ENCODE measurements at places on chromosomes 6 and 20.

GRCh38 chr6:131917318-131917717 lies 33.9 kb downstream of the CCN2 start:
- no peak for DNase-seq

GRCh38 chr6:106470811-106471210 lies 110.3 kb downstream of the CRYBG1 start:
- DNase-seq, result no peak

DNA sequence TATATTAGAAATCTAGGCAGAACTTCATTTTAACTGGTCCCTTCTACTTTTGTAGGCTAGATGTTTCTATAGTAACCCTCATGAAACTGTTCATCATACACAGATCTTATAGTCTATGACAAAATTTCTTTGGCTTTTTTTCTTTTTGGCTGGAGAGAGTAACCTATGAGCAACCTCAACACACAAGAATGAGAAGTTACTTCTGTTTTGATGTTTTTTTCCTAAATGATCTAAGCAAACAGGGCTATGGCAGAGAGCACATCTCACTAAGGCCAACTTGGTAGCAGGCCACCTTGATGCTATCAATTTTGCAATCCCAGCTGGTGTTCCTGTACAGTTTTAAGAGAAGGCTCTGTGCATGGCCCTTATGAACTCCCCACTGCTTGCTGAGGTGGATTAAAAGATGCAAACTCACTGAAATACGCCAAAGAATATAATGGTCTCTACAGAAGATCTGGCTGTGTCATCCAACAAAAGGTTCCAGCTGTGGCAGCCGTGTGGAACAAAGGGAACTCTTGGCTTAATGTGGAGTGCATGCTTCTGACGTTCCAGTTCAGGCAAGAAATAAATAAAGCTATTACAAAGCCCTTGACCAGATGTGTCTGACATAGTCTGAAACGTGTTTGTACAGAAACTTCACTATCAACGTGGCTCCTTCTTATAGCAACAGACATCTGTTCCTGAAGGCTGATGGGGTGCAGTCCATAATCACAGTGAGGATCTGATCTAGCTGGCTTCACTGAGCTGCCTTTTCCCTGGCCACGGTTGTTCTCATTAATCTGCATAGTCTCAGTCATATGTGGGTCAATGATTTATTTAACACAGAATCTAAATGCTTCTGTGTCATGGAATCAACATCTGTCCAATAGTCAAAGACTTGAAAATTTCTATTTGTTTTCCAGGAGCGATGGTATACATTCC lies 481.1 kb downstream of the BMP2 start:
- DNase-seq, result no peak

DNA sequence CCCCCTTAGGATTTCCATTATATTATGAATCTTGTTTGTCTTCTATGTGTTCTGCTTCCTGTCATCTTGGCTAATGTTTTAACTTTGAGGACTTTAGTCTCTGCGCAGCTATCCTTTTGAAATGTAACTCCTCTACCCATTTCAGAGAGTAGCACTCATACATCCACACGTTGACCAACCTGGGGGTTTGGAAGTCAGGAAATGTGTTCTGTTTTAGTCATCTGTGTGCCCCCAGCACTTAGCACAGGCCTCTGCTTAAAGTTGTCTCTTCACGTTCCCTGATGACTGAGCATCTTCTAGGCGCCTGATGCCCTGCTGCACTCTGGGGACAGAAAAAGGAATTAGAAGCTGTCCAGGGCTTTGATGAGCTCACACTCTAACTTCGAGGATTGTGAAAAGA lies 47.9 kb downstream of the HMGN3 start:
- no peak for DNase-seq

GRCh38 chr6:104603108-104603745 lies 256.5 kb downstream of the HACE1 start:
- no peak for DNase-seq

DNA sequence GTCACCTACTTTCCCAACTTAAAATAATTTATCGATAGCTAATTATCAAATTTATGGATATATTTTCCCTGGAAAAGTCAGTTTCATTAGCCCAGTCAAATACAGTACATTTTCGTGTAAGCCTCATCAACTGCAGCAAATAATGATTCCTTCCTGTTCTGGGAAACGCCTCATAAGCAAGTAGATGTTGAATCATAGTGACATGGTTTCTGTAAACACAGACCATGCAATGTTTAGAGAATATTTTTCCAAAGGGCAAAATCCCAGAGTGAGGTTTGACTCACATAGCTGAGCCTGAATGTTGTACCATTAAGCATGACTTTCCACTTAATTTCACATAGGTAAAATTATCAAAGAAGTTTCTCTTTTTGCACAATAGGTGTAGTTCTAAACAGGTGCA lies 16.7 kb upstream of the VNN1 start:
- peak; percentile 52 for DNase-seq

- DNase-seq, result no peak
These were observed 76.3 kb downstream of the SLC22A23 start for GRCh38 chr6:3380344-3381232.

- DNase-seq, result peak; percentile 86
These were observed 101.1 kb downstream of the SMLR1 start for GRCh38 chr6:130928158-130928912.

DNA sequence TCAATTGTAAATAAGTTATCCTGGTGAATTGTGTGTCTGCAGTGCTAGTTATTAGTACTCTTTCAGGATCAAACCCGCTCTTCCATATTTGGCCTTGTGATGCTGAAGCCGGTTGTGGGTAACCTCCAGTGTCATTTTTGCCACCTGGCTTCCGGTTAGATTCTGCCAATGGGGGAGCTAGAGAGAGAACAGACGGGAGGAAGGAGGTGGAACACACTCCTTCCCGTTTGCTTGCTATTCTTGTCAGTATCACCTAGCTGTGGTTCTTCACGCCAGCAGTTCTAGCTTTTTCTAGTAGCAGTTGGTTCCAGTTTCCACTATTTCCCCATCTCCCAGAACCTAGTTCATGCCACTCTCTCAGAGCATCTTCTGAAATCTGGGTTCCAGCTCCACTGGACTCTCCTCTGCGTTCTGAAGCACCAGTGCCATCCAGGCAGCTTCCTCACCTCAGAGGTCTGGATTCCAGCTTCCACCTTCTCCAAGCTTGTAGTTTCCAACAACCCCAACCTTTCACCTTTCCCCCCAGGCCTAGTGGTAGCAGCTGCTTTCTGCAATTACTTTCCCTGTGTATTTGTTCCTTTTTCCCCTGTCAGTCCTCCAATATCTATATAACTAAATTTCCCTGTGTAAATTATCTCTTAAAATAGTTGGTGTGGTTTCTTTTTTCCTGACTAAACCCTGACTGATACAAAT lies 46.9 kb upstream of the LOC128125822 start:
- DNase-seq, result no peak

DNA sequence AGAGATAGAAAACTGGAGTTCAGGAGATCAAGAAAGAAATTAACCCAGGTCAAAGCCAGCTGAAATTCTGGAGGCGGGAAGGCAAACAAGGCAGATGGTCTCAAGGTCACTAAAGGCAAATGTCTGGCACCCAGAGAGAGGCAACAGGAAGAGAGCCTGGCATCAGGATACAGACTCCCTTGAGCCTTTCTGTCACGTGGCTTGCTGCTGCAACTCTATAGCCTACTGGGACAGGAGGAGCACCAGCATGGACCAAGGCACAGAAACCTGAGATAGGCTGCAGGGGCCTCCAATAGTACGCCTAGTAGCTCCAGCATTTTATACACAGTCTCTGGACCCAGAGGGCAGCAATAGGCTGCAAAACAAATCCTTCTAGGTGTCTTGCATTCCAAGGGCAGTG lies 75.1 kb downstream of the SEL1L2 start:
- no peak for DNase-seq

DNA sequence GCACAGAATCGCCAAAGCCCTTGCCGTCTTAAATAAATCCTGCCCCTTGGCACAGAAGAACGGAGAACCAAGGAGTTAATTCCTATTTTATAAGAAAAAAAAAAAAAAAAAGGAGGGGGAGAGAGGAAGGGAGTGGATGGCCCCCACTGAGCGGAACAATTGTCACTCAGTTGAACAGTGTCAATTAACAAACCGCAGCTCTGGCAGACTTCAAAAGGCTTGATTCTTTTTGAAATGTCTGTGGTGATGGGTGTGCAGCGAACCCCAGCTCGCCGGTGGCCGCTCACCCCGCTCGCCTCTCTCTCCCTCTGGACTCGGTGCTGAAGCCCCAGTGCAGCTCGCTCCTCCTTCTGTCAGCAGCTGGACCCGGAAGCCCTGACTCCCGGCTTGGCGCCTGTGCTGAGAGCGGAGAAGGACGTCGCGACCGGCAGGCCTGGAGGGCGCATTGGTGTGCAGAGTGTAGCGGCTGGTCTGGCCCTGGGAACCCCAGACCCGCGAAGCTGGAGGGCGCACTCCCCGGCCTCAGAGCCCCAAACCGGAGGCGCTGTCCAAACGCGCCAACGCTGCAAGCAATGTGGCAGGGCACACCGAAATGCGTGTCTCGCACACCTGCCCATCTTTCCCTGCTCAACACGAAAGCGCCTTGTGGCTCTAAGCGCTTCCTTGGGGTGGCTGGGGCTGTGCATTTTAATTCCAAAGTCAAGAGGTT lies 3.4 kb downstream of the LINC00237 start:
- DNase-seq, result peak; percentile 20

GRCh38 chr6:8904754-8905153 lies 469.4 kb upstream of the SLC35B3 start:
- no peak for DNase-seq

DNA sequence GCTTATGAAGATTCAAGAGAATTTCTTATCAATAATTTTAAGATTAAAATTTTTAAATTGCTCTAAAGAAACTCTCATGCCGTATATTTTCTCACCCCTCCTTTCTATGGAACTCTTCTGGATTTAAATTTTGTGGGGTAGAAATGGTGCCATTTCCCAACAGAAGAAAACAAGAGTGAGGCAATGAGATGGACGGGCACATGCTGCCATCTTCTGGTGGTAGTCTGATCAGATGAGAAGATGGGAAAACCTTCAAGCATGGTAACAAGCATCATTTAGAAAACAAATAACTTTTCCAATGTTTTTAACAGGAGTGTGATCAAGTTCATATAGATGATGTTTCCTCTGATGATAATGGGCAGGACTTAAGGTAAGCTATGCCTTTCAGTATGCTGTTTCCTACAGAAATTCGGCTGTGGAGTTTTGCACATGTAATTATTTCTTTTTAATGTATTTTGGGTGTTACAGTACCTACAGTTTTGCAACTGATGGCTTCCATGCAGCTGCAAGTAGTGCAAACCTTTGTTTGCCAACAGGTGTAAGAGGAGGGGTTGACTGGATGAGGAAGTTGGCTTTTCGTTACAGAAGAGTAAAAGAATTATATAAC lies 271.4 kb downstream of the EYA4 start:
- peak; percentile 30 for DNase-seq

GRCh38 chr20:25269833-25270170 lies 21.9 kb downstream of the PYGB start:
- no peak for DNase-seq

DNA sequence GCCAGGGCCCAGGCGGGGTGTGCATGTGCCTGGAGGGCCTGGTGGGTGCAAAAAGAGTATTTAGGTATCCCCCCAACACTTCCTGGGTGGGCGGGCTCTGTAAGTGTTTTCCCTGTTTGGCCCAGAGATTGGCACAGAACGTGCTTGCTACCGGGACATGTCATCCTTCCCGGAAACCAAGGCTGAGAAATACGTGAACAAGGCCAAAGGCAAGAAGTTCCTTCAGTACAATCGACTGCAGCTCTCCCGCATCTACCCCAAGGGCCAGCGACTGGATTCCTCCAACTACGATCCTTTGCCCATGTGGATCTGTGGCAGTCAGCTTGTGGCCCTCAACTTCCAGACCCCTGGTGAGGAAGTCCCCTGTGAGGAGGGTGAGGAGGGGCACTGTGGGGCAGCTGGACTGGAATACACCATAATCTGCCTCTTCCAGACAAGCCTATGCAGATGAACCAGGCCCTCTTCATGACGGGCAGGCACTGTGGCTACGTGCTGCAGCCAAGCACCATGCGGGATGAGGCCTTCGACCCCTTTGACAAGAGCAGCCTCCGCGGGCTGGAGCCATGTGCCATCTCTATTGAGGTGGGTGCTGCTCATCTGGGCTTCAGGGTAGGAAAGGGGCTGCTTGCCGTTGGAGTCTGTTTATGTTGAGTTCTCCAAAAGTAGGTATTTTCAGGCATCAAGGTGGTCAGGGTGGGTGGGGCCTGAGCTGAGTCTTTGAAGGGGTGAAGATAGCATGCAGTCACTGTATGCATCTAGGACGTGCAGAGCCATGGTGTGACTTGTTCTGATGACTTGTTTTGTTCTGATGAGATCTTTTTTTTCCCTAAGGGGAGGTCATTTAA lies 35.2 kb downstream of the PLCG1 start:
- no peak for DNase-seq

GRCh38 chr6:138001750-138002349 lies 105.4 kb downstream of the PERP start:
- peak; percentile 30 for DNase-seq

DNA sequence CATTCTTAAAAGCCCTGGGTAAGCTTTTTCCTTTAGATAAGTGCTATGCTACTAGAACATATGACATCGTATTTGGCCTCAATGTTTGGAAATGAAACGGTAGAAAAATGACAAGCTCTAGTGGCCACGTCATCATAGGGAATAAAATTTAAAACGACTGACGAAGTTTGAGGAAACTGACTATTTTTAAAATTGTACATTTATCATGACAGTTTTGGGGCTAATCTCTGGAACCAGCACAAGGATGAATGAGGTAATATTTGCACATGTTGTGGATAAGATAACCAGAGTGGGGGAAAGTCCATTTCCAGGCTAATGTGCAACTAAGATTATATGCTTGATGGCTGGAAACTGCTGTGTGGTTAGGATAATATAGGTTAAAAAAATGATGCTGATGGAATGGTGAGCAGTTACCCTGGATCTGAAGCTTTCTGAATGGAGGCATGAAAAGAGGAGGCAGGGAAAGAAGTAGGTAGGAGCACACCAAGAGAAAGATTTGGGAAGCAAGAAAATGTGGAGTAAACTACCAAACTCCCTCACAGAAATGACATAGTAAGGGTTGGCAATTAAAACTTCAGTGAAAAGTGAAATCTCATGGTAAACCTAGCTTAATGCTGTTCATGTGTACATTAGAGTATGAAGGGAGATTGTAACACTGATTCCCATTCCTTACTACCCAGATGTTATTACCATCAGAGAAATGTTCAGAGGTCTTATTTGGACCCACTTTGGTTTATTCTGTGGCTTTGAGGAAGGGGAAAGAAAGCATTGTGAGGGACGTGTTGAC lies 42.7 kb upstream of the CEP162 start:
- DNase-seq, result no peak

DNA sequence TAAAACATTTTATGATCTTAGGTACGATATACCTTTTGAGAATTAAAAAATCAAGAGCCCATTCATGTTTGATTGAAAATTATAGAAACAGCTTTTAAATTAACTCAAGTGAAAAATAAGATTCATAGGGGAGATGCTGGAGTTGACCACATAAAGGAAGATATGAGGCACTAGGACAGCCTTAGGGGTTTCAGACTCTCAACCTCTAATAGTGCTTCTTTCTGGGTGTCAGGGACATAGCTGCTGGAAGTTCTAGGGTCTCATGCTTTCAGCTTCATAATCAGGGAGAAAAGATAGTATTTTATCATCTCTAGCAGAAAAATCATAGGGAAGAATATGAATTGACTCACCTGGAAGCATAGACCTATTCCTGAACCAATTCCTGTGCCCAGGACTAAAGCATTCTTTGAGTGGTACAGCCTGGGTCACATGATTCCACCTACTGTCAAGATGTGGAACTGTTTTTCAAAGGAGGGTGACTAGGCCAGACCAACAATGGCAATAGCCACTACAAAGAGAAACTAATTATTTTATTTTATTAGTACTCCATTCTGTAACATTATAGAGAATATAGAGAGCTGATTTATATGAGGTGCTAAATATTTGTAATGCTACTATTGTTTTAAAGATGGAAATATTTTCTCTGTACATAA lies 27.8 kb upstream of the CENPW start:
- DNase-seq, result peak; percentile 16

GRCh38 chr20:49415005-49415667 lies 67.3 kb downstream of the KCNB1 start:
- DNase-seq, result no peak
